Spleen (tissue), 13 donors: ENCODE measurements at places on chromosomes 12 and 14. TPM values are rescaled to one million over a fixed set of nuclear protein-coding genes. Genes with fewer than 3 reads are reported as not detected.

NID2 gene
- 5.2 TPM for total RNA-seq

BMAL2 gene
- 1.1 TPM for total RNA-seq

PRH2 gene
- total RNA-seq, result not detected

OR4K15 gene
- total RNA-seq, result not detected

NEUROD4 gene
- total RNA-seq, result not detected

AKAP6 gene
- 5.4 TPM for total RNA-seq

TMEM132C gene
- 0.26 TPM for total RNA-seq

PLCZ1 gene
- not detected for total RNA-seq

FAM234B gene
- 4.2 TPM for total RNA-seq

LUM gene
- 7.9 TPM for total RNA-seq

DNA sequence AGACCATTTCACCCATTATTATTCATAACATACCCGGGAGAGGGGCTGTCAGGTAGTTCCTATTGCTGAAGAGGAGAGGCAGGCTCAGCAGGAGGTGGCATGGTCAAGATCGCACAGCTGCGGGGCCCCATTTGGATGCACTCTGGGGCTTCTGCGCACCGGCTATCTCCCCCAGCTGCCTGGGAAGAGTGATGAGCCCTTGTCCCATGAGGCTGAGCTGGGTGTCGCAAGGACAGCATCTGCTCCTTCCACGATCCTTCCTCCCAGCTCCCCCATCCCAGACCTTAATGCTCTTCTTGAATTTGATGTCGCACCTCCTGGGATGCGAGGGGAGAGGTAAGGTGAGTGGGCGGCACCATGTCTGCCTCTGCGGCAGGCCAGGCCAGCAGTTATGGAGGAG is 62.6 kb downstream of the SLC24A4 start:
- no peaks in the 10 kb centered on the region for H3K36me3 ChIP-seq
- H3K4me1 ChIP-seq, result no peaks in the 10 kb centered on the region
- no peak overlapping the region for H3K27ac ChIP-seq

- DNase-seq, result no peak
- H3K36me3 ChIP-seq, result no peaks in the 10 kb centered on the region
- H3K4me1 ChIP-seq, result no peaks in the 10 kb centered on the region
- H3K4me3 ChIP-seq, result no peak overlapping the region
Measured at GRCh38 chr14:45686771-45687170, 433.8 kb upstream of the MIS18BP1 start.

DNA sequence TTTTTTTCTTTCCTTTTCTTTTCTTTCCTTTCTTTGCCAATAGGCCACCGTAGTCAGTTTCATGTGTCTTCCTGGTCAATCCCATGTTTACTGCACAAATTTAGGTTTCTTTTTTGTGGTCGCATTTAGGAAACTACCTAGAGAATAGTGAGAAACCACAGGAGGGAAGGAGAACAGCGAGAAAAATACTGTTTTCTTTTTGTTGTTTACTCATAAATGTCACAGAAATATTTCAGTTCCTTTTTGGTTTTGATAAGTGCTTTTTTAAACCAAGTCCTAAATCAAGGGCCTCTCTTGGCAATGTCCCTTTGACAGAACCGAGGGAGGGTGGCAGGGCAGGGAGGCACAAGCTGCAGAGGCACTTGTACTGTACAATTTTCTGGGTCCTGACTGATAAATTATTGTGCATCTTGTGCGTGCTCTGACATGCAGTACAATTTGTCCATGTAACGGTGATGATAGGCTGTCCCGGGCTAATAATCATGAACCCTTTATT is 326.1 kb downstream of the CACNA1C start:
- no peaks in the 10 kb centered on the region for H3K27me3 ChIP-seq
- H3K4me3 ChIP-seq, result no peak overlapping the region
- no peak for DNase-seq
- no peaks in the 10 kb centered on the region for H3K36me3 ChIP-seq
- H3K4me1 ChIP-seq, result peaks cover 3% of the 10 kb centered on the region

DNA sequence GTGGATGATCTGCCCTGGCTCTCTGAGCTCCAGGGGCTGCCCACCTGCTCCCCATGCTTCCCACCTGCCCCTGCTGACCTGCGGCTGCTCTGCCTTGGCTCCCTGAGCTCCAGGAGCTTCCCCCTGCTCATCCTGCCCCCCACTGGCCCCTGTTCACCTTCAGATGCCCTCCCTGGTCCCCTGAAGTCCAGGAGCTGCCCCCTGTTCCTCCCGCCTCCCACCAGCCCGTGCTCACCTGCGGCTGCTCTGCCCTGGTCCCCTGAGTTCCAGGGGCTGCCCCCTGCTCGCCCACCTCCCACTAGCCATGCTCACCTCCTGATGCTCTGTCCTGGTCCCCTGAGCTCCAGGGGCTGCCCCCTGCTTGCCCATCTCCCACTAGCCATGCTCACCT is 219.7 kb downstream of the TMEM121 start:
- DNase-seq, result peak; percentile 50
- peak overlapping the region; percentile 56 for H3K4me3 ChIP-seq
- H3K4me1 ChIP-seq, result no peaks in the 10 kb centered on the region
- peak overlapping the region; percentile 64 for H3K27ac ChIP-seq
- H3K36me3 ChIP-seq, result no peaks in the 10 kb centered on the region
- no peaks in the 10 kb centered on the region for H3K27me3 ChIP-seq

DNA sequence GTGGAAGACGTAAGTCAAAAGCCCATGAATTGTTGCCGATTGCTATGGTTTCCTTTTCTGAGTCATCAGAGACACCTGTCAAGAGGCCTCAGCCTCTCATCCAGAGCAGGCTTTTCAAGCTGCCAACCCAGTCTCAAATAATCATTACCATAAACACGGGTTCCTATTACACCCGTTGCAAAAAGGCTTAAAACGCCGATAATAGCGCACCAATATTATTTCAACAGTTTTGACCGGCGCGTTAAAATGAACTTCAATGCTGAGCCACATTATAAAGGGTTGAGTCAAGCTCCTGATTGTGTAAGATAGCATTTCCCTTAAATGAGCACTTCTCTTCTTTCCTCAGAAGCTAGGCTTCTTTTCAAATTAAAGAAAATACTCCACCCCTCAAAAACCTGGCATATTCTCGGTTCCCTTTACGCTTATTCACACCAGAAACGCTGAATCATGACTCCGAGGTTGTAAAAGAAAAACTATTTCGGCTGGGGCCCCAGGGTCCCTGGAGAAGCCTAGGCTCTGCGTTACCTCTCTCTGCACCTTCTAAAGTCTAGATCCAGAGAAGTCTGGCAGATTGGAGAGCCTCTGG is 1.4 kb downstream of the TMTC1 start:
- H3K27me3 ChIP-seq, result peaks cover 13% of the 10 kb centered on the region
- no peaks in the 10 kb centered on the region for H3K36me3 ChIP-seq
- peak overlapping the region; percentile 88 for H3K27ac ChIP-seq
- peaks cover 5% of the 10 kb centered on the region for H3K4me1 ChIP-seq
- peak overlapping the region; percentile 45 for H3K4me3 ChIP-seq
- DNase-seq, result no peak

DNA sequence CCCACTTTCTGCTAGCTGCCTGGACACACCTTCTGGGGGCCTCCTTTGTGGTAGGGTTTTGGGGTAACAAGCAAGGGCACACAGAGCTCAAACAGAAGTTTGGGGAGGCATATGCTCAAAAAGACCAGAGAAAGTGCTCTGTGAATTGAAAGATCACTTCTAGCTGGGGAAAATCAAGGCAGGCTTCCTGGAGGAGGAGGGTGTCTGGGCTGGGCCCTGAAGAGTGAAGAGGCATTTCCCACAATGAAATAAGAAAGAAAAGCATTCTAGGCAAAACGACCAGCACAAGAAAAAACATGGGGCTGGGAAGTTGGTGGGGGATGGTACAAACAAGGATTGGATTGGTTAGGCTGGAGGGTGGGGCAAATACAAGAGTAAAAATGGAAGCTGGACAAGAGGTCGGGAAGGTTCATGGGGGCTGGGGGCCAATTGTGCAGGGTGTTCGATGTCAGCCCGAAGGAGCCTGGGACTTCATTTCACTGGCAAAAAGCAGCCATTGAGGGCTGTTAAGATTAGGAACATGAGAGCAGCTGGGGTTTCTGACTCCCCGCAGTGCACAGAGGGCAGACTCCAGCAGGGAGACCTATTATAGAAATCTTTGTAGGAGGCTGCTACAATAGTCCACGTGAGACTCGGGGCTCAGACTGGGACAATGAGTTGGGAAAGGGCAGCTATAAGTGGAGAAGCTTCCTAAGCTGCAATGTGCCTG is 51.5 kb upstream of the CMKLR1 start:
- H3K4me1 ChIP-seq, result no peaks in the 10 kb centered on the region
- no peaks in the 10 kb centered on the region for H3K36me3 ChIP-seq
- DNase-seq, result no peak
- no peaks in the 10 kb centered on the region for H3K27me3 ChIP-seq
- no peak overlapping the region for H3K4me3 ChIP-seq

DNA sequence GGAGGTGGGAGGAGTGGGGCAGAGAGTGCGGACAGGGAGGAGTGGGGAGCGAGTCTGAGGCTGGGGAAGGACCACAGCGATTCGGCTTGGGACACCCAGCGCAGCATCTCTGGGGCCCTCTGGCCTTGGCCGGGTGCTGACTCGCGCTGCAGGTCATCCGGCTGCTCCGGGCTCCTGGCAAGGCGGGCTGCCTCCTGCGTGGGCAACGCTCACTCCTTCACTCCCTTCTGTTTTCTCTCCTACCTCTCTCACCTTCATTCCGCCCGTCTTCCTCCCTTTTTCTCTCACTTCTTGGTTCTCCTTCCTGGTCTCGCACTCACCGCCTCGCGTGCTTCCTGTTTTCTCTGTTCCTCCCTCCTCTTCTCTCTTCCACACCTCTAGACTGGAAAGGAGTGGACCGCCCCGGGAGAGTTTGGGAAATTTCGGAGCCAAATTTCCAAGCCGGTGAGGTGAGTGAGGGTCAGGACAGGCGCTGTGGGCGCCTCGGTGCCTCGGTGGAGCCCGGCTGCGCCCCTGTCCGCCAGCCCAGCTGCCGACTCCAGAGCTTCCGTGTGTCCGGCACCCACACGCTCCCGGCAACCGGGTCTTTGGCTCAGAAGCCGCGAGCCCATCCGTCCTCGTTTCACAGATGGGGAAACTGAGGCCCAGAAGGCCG is 86.7 kb downstream of the B4GALNT3 start:
- H3K4me1 ChIP-seq, result peaks cover 10% of the 10 kb centered on the region
- peak; percentile 73 for DNase-seq
- no peaks in the 10 kb centered on the region for H3K36me3 ChIP-seq
- H3K27ac ChIP-seq, result no peak overlapping the region

DNA sequence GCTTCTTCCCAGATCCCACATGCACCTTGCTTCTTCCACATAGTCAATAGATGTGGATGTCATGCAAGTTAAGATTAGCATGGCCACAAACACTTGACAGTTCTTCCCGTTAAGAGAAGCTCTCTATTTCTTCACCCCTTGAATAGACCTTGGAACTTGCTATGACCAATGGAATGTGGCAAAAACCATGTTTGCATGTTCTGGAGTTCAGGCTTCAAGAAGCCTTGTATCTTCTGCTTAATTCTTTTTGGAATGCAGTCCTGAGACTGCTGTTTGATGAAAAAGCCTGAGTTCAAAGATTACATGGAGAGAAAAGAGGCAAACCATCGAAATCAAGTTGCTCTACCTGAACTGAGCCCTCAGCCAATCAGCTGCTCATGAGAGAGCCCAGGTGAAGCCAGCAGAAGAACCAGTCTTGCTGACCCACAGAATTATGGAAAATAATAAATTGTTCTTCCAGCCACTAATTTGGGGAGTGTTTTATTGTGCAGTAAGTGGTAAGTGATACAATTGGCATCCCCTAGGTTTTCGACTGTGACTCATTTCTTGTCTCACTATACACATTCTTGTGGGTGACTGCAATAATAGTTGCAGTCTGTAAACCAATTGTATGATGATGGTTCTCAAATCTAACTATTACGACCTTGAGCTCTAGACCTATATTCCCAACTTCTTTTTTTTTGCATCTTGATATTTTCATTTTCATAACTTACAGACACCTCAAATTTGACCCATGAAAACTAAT is 12.6 kb downstream of the RASSF9 start:
- H3K27ac ChIP-seq, result no peak overlapping the region
- no peak for DNase-seq
- no peaks in the 10 kb centered on the region for H3K36me3 ChIP-seq
- no peak overlapping the region for H3K4me3 ChIP-seq
- H3K27me3 ChIP-seq, result no peaks in the 10 kb centered on the region

DNA sequence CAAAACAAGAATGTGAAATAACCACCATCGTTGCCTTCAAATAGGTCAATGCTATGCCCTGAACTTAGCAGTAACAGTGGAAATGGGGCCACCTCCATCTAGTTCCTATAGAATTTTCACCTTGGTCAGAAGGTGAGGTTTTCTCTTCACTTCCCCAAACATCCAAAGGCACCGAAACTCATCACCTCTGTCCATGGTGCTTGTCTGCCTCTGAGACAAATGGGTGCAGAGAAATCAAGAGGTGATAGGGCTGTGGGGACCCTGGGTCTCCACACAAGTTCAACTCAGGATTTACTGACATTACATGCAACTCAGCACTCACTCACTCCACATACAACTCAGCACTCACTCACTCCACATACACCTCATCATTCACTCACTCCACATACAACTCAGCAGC is 26.2 kb upstream of the TMEM132C start:
- H3K4me1 ChIP-seq, result no peaks in the 10 kb centered on the region
- H3K36me3 ChIP-seq, result no peaks in the 10 kb centered on the region
- DNase-seq, result no peak
- no peak overlapping the region for H3K4me3 ChIP-seq
- H3K27me3 ChIP-seq, result no peaks in the 10 kb centered on the region

- H3K4me3 ChIP-seq, result no peak overlapping the region
- no peaks in the 10 kb centered on the region for H3K36me3 ChIP-seq
- no peak for DNase-seq
- H3K4me1 ChIP-seq, result no peaks in the 10 kb centered on the region
- no peak overlapping the region for H3K27ac ChIP-seq
Measured at GRCh38 chr12:70733385-70733784, 96.2 kb upstream of the PTPRB start.

DNA sequence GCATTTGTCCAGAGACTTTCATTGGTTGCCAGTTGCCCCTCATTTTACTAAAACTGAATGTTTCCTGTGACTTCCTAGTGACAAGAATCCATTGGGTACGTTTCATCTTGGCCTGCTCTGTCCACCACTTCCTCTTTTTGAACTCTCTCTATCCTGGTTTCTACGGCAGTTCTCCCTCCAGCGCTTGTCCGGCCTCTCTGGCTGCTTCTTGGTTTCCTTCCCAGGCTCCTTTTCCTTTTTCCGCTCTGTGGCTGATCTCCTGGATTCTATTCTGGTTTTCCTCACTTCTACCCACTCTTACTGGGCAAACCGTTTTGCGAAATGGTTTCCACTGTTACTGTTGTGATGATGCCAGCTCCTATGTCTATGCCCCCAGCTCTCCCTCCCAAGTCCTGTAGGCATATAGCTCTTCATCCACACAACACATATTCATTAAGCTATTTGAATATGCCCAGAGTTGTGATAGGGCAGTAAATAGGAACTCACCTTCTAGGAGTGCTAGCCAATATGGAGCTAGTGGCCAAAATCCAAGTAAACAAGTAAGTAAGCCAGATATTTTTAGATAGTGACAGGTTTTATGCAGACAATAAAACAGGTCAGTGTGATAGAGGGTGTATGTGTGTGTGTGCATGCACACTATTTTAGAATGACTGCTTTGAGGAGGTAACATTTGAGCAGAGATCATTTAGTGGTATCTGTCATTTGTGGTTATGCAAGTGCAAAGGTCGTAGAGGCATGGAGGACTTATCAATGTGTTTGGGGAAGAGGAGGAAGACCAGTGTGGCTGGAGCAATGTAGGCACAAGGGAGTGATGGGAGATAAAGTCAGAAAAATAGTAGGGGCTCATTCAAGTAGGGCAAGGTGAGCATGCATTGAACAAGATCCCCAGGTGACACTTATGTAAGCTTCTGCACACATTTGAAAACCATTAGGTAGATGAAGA is 27.9 kb upstream of the CTDSP2 start:
- peaks cover 14% of the 10 kb centered on the region for H3K4me1 ChIP-seq
- no peak overlapping the region for H3K4me3 ChIP-seq
- H3K27me3 ChIP-seq, result no peaks in the 10 kb centered on the region
- peak overlapping the region; percentile 53 for H3K27ac ChIP-seq

- H3K4me3 ChIP-seq, result peak overlapping the region; percentile 46
- peaks cover 4% of the 10 kb centered on the region for H3K4me1 ChIP-seq
- DNase-seq, result no peak
- H3K36me3 ChIP-seq, result no peaks in the 10 kb centered on the region
Measured at GRCh38 chr14:105167303-105168092, 1.1 kb downstream of the JAG2 start.
